Stimulated activated CD8-positive, alpha-beta memory T cell treated with anti-CD3 and anti-CD28 coated beads, Interleukin-2, amount 100 ng/mL, for 48 hours (primary cell): ENCODE measurements at places on chromosomes 1 and 21.
A peak's percentile ranks its signal among the peaks of the same experiment; 100 is the strongest.

GRCh38 chr1:52192436-52192835 is 50.5 kb downstream of the ZFYVE9 start:
- DNase-seq: no peak

DNA sequence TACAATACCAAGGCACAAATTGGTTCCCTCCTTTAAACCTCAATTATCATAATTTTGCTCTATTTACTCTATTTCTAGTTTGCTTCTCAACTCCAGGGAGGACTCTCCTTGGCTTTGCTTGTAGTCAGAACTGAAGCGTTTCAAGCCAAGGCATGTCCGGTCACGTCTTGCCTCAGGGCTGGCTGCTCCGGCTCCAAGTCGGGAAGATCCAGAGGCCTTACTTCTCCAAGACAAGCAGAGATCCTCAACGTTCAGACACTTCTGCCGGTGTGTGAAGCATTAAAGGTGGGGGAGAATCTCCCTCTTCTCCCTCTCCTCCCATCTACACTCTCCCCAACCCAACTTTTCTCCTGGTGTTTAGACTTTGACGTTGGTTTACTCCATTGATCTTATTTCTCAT is 7.2 kb upstream of the HHAT start:
- no peak for DNase-seq

GRCh38 chr1:5253036-5253435 is 598.6 kb downstream of the AJAP1 start:
- no peak for DNase-seq

- DNase-seq: no peak
Observed at GRCh38 chr1:206419250-206419649, 51.0 kb upstream of the IKBKE start.

- no peak for DNase-seq
Observed at GRCh38 chr1:9845914-9846313, 22.1 kb upstream of the CLSTN1 start.

DNA sequence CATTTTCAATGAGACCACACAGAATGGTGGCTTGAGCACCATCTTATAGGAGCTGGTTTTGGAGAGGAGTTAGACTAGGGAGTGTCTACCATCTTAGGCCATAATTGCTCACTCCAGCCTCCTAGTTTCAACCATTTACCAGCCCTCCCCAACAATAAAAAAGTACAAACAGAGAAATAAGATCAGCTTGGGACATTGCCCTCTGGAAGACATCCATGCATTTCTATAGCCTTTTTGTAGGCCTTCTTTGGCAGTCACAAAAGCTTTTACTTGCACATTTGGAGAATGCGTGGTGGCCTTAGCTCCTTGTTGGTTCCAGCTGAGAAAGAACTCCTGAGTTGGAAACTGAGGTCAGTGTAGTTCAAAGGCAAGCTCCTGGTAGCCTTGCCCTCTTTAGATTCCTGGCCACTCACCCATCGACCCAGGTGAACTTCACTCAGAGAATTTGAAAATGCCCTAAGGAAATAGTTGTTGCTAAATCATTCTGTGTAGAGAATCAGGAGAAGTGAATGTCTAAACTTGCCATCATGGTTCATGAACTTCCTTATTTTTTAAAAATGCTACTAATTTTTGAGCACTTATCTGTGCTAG is 301.7 kb upstream of the PROX1 start:
- no peak for DNase-seq

GRCh38 chr1:18970762-18971161 is 14.3 kb upstream of the IFFO2 start:
- DNase-seq: no peak

GRCh38 chr1:223133824-223134435 is 9.1 kb downstream of the TLR5 start:
- DNase-seq: peak; percentile 60

- no peak for DNase-seq
Observed at GRCh38 chr1:204859861-204860267, 10.8 kb upstream of the NFASC start.

GRCh38 chr1:2052054-2052679 is 2.0 kb downstream of the PRKCZ start:
- no peak for DNase-seq

DNA sequence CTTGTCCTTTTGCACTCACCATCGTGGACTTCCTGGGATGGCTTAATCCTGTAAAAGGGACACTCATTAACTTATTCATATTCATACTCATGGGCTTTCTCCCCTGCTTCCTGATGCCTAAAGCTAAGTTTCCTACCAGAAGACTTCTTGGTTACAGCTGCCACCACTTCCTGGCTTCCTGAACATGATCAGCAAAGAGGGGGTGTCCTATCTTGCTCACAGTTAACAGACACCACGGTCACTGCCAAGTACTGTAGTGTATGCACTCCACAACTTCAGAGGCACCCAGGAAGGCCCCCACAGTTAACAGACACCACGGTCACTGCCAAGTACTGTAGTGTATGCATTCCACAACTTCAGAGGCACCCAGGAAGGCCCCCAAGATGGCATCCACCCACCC is 177.8 kb downstream of the SIPA1L2 start:
- no peak for DNase-seq

DNA sequence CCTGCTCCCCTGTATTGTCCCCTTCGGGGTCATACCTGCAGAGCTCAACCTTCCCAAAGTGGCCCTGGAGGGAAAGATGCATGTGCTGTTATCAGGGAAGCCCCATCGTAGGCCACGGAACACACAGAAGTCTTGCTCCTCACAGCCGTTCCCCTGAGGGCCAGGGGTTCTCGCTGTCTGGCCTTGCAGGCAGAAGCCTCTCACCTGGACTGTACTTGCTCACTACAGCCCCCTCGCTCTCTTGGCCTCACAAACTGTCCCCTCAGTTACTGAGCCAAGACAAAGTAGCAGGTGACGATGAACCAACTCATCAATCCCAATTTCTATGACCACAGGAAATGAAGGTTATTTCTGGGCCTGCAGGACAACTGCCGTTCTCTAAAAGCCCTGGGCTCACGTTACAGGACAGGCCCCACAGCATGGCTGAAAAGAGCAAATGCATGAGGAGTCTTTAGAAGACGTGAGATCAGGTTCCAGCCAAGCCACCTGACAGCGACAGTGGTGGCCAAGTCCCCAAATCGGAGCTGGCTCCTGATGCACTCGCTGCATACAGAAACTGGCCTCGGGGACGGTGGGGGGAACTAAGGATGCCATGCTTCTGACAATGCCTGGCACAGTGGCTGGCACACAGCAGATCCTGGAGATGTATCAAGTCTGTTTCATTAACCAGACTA is 95.0 kb downstream of the RAVER2 start:
- DNase-seq: no peak
